Stimulated activated CD8-positive, alpha-beta memory T cell treated with anti-CD3 and anti-CD28 coated beads, Interleukin-4, amount 100 ng/mL, for 1 hour (primary cell): ENCODE measurements at places on chromosomes 11 and 22.

DNA sequence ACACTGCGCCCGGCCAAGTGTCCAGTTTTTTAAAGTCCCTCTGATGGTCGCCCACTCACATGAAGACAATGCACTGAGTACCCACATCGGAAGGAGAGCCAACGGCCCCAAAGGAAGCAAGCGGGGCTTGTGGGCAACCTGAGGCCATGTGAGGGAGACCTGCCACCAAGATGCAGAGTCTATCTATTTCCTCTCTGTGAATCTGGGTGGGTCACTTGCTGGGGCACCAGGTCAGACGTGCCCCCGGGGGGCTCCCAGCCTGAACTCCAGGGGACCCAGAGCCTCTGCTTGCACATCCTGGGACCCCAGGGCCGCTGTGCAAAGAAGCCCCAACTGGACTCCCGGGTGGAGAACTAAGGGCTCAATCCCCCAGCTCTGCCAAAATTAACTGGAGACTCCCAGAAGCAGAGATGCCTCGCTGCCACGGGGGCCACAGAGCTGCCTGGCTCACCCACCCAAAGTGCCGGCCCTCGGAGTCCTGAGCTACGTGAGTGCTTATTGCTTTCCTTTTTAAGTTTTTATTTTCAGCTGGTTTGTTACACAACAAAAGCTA, 106.4 kb downstream of the BRD1 start:
- no peak for DNase-seq

GRCh38 chr11:20021212-20021611, 139.1 kb downstream of the DBX1 start:
- no peak for DNase-seq

- no peak for DNase-seq
These were observed 57.4 kb downstream of the IGLL1 start for GRCh38 chr22:23522623-23523251.

GRCh38 chr11:7964873-7965272, 374 bp downstream of the NLRP10 start:
- DNase-seq, result no peak

DNA sequence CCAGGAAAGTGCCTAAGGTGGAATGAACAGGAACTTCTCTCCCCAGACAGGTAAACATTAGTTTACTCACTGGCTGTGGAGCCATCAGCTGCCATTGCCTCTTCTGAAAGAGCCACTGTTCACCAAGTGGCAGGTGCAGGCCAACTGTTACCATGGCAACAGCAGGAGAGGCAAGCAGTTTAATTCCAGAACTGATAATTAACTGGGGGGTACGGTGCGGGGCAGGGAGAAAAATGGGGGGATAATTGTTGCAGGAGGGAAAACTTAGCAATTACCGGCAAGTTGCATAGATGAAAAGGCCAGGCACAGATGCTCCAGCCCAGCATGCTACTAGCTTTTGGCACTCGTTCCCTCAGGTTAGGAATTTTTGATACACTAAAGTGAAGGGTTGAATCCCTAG, 85.1 kb downstream of the TRIM44 start:
- no peak for DNase-seq

GRCh38 chr11:2792381-2793250, 92.8 kb upstream of the KCNQ1OT1 start:
- DNase-seq, result no peak

DNA sequence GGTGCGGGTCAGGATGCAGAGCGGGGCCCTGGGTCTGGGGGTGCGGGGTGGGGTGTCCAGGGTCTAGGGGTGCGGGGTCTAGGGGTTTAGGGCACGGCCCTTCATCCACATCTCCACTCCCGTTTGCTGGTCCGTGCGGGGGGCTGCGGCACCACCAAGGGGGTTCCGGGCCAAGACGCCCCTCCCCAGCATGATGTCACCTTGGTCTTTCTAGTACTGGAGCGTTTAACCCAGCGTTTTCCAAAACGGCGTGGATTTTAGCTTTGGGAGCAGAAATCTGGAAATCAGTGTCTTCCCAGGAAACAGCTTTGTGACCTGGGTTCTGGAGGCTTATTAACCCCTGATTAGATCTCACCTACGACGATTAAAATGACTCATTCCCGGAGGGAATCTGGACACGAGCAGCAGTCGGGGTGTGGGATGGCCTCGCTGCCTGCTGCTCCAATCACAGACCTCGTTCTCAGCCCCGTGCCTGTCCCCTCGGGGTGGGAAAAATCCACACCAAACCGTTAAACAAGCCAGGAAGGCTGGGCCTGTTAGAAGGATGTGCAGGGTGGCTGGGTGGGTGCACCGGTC, 759 bp downstream of the AP2A2 start:
- no peak for DNase-seq

DNA sequence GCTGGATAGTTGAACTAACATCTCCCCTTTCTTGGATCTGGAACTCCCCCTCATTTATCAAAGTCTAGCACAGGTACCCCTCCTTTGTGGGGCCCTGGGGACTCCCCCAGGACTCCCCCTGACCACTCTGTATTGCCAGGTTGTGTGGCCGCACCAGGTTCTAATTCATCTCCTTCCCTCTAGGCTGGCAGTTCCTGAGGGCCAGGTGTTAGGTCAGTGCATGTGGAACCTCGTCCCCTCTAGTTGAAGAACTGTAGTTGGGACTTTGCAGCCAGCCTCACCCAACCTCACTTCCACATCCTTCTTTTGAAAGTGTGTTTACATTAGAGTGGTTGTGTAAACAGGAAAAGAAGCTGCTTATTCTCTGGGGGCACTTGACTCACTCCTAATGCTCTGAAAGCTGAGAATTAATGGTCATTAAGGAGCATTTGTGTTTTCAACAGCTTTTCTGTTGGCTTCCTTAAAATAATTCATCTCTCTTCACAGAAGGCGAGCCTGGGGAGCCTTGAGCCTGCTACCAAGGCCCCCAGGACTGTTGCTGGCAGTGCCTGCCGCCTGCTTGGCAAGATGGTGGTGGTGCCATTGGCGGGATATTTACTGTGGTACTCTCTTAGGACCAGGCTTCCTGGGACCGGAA, 11.8 kb downstream of the UPB1 start:
- DNase-seq, result no peak

- no peak for DNase-seq
These were observed 37.6 kb upstream of the TMEM135 start for GRCh38 chr11:86999859-87000753.

GRCh38 chr11:83782329-83782728, 496.2 kb upstream of the CCDC90B start:
- DNase-seq, result no peak

DNA sequence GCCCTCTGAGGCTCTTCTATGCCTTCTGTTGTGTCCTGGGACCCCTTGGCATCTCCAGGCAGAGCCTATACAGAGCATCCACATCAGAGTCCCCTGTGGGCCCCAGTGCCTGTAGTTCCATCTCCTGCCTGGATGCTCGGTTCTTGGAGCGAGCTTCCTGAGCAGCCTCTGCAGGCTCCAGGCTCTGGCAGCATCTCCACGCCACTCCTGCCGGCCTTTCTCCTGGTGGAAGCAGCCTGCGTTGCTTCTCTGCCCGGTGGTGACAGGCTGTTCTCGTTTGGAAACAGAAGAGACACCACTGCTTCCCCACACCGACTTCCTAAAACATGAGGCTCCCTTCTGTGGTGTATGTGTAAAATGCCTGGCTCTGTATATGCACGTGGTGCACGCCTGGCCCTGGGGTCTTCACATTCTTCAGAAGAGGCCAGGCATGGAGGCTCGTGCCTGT, 52.8 kb downstream of the BCR start:
- DNase-seq, result no peak

DNA sequence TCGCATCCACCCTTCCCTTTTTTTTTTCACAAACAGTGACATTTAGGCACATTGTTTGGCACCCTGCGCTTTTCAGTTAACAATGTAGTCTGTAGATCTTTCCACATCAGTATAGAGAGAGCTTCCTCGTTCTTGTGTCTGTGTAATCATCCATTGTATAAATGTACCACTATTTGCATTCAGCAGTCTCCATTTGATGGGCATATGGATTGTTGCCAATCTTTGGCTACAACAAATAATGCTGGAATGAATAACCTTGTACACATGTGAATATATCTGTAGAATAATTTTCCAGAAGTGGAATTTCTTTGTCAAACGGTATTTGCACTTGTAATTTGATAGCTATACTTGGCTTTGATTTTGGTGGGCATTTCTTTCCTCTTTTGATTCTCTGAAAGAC, 17.1 kb downstream of the MPEG1 start:
- DNase-seq, result no peak

GRCh38 chr11:67117176-67117575, 1.9 kb upstream of the KDM2A start:
- no peak for DNase-seq

DNA sequence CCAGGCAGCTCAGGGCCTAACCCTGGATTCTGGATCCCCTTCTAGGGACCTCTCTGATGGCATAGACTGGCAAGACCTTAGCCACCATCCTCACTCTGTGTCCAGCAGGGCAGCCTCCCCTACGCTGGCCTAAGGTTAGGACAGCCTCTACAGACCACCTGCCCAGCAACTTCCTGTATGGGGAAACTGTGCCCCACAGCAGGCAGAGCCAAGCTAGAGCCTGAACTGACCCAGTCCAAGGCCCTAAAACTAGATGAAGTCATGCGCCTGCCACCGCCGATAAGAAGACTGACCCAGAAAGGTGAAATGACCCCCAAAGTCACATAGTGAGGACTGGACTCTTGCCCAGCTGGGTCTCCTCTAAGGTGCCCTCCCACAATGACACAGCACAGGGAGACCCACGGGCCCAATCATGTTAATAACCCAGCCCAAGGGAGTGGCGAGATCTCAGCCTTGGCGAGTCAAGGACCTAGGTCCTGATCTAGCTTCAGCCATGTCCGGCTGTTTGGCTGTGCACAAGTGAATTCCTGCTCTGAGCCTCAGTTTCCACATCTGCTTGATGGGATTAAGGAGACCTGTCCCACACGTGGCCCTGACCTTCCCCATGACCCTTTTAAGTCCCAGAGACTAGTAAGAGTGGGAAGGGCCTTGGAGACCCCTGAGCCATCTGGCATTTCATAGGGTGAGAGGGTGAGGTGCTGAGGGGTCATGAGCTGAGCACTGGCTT, 17.6 kb downstream of the STARD10 start:
- DNase-seq, result no peak

- DNase-seq, result no peak
These were observed 1.4 kb downstream of the FLRT1 start for GRCh38 chr11:64037027-64037634.

- DNase-seq, result no peak
These were observed 2.0 kb downstream of the PACS1 start for GRCh38 chr11:66072081-66072480.

- DNase-seq, result no peak
These were observed 496 bp upstream of the CST6 start for GRCh38 chr11:66011239-66011784.

GRCh38 chr22:44195189-44195871, 14.6 kb downstream of the PARVG start:
- DNase-seq, result no peak

DNA sequence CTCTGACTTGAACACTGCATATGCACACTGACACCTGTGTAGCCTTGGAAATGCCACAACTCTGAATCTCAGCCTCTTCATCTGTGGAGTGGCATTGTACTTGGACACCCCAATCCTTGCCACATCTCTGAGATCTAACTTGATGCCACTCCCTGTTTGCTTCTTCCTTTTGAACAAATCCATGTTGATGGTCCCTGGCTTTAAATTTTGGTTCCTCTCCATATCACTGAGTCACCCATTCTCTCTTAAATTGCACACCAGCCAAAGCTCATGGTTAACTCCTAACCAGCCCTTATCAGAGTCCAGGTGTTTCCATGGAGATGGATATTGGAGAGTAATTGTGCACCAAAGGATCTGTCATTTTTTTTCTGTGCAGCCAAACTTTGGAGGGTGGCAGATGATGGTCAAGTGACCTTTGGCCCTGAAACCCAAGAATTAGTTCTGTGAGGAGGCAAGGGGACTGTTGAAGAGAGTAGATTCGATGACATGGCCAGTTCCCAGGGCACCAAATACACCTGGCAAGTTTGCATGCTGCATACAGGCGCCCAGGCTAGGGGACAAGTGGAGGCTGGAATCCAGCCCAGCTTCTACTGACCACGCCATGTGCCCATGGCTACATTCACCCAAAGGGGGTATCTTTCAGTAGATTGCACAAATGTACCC, 25.1 kb upstream of the PAMR1 start:
- DNase-seq, result no peak

DNA sequence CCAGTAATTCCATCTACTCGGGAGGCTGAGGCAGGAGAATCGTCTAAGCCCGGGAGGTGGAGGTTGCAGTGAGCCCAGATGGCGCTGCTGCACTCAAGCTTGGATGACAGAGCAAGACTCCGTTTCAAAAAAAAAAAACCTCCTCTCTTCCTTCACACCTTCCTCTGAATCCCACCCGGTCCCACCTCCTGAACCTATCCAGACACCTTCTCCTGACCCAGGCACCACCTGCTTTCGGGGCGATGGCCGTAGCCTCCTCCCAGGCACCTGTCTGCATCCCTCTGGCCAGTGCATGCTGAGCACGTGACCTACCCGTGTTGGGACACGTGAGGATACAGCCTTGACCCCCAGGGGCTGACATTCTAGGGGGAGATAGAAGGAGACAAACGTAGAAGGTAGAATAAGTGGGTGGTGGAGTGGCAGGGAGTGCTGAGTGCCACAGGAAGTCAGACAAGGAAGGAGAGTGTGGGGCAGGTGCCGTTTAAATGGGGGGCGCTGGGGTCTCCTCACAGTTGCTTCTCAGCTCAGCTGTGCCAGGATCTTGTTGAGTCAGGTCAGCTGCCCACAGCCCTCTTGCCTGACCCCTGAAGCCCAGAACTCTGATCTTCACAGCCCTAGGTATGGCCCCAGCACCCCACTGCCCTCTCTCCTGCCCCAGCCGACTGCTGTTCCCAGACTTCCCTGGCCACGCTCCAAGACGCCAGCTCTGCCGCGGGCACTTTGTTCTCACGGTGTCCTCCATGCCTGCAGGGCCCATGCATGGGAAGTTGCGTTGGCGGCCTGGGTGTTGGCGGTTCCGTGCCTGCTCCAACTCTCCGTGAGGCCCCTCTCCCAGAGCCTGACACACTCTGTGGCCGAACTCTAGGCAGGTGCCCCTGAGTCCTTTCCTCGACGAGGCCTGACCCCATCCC, 1.2 kb upstream of the MIOX start:
- no peak for DNase-seq

GRCh38 chr11:92257536-92257935, 32.9 kb downstream of the FAT3 start:
- DNase-seq, result no peak
